ENCODE measurements at places on chromosomes 7 and 10. TPM values are rescaled to one million over a fixed set of nuclear protein-coding genes. Genes with fewer than 3 reads are reported as not detected.

The CNNM1 gene
- total RNA-seq: not detected

The PLEKHS1 gene
- total RNA-seq: not detected

The PTPRE gene
- total RNA-seq: 49.3 TPM

The OR6B1 gene
- not detected for total RNA-seq

The PARG gene
- 22.0 TPM for total RNA-seq

The TLX1 gene
- not detected for total RNA-seq

The RTKN2 gene
- total RNA-seq: 0.29 TPM

The LEP gene
- not detected for total RNA-seq

The OR2A12 gene
- total RNA-seq: not detected

The TFR2 gene
- not detected for total RNA-seq

The LZTS2 gene
- total RNA-seq: 109 TPM

The ZNF487 gene
- total RNA-seq: 3.3 TPM

The TCAF1 gene
- 56.3 TPM for total RNA-seq

The AS3MT gene
- 0.58 TPM for total RNA-seq

The IDI2 gene
- not detected for total RNA-seq

The WEE2 gene
- not detected for total RNA-seq

The CRHR2 gene
- not detected for total RNA-seq

The UPK3B gene
- not detected for total RNA-seq

The TMEM176B gene
- total RNA-seq: not detected

The C7orf57 gene
- total RNA-seq: 0.64 TPM

The TEX47 gene
- not detected for total RNA-seq

The SPDYE5 gene
- not detected for total RNA-seq

The EEPD1 gene
- 6.2 TPM for total RNA-seq

The C10orf143 gene
- not detected for total RNA-seq

The CALCR gene
- total RNA-seq: not detected

Measured in glomerular endothelial cell (primary cell).